Uterus (tissue), 4 donors: ENCODE measurements at places on chromosomes 2 and 18. TPM values are rescaled to one million over a fixed set of nuclear protein-coding genes. Genes with fewer than 3 reads are reported as not detected.

- H3K27me3 ChIP-seq: no peaks in the 10 kb centered on the region
- no peak for DNase-seq
- H3K4me1 ChIP-seq: no peaks in the 10 kb centered on the region
- H3K36me3 ChIP-seq: no peaks in the 10 kb centered on the region
- H3K27ac ChIP-seq: no peak overlapping the region
Measured at GRCh38 chr2:129277585-129277981, 701.9 kb upstream of the RAB6C start.

- H3K27me3 ChIP-seq: no peaks in the 10 kb centered on the region
- H3K4me3 ChIP-seq: no peak overlapping the region
- H3K36me3 ChIP-seq: no peaks in the 10 kb centered on the region
- H3K4me1 ChIP-seq: no peaks in the 10 kb centered on the region
Measured at GRCh38 chr2:152466980-152467676, 132.2 kb downstream of the FMNL2 start.

DNA sequence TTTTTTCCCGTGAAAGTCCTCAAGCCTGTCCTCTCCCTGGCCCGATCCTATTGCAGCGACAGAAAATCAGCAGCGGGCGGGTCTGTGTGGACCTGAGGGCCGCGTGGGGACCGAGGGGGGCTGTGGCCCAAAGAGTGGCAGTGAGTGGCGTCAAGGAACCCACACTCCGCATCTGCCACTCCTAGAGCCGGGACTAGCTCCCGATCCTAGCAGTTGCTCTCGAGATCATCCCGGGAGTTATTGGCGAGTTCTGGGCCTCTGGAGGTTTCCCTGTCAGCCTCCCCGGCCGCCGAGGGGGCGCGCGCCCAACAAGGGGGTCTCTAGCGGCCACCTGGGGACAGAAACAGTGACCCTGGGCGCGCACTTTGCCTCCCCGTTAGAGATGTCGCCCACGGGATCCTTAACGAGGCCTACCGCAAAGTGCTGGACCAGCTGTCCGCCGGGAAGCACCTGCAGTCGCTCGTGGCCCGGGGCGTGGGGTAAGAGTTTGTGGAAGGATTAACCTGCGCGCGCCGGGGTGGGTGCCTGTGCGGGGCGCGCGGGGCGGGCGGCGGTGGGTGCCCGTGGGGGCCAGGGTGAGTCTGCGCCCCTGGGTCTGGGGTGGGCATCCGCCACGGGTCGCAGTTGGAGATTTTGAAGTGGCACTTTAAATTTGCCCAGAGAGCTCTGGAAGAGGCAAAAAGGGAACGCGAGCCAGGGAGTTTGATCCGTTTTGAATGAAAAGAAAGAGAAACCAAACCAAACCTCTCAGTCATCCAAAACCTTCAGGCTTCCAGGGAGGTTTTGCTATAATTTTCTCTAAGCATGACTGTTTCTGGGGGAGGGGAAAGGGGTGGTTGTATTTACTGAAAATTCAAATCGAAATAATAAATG is 3.5 kb downstream of the ADCYAP1 start:
- H3K36me3 ChIP-seq: no peaks in the 10 kb centered on the region
- no peak for DNase-seq
- peaks cover 24% of the 10 kb centered on the region for H3K27me3 ChIP-seq
- peak overlapping the region; percentile 20 for H3K4me3 ChIP-seq

ERICH2 gene
- total RNA-seq: 2.2 TPM
